Stimulated activated CD8-positive, alpha-beta memory T cell treated with anti-CD3 and anti-CD28 coated beads, Interleukin-2, amount 100 ng/mL, for 1 hour (primary cell): ENCODE measurements at places on chromosomes 5 and 9.

DNA sequence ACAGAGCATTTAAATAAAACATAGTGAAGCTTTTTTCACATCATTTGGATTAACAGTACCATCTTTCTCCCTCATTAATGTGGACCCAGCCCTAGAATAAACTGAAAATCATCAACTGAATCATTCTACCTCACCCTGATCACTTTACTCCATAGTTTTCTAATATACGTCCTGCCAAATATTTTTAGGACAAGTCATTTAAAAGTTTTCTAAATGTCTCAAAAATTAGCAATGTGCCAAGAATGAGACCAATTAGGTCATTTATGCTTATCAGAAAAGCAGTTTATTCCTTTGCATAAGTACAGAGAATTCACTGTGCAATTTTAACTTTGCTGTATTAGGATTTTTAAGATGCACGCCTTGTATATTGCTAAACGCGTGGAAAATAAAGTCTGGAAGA lies 284.4 kb downstream of the PIK3R1 start:
- DNase-seq: no peak

DNA sequence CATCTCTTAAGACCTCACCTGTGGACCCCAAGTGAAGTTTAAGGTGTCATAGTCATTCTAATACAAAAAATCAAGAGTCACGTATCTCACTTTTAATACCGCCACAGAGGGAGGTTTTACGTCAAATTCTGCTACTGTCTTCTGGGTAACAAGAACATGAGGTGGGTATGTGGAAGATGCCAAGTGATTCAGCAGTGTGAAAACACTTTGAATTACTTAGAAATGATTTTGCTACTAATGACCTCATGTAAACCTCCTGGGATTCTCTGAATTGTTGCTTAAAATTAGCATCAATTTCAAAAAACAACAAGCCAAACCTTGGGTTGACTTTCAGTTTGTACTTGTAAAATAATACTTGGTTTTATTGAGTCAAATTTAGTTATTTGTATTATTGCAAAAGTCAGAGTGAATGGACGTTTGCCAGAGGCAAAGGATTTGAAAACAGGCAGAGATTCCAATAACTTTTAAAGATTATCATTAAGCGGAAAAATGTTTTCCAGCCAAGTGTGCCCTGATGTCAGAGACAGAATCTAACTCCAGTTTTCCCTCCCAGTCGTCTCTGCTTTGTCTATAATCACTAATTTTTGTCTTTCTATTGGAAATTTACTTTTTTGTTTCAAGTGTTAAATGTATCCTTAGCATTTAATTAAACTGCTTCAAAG lies 8.8 kb downstream of the DMRT2 start:
- no peak for DNase-seq

GRCh38 chr9:91503673-91504081 lies 80.0 kb upstream of the NFIL3 start:
- DNase-seq: no peak

- DNase-seq: no peak
Measured at GRCh38 chr5:127988146-127988760, 95.3 kb upstream of the SLC12A2 start.

- DNase-seq: no peak
Measured at GRCh38 chr5:52544738-52545137, 243.0 kb upstream of the ITGA1 start.

GRCh38 chr5:122421374-122422079 lies 109.5 kb downstream of the SNCAIP start:
- no peak for DNase-seq

- DNase-seq: no peak
Measured at GRCh38 chr9:90916147-90916734, 114.6 kb downstream of the SYK start.

DNA sequence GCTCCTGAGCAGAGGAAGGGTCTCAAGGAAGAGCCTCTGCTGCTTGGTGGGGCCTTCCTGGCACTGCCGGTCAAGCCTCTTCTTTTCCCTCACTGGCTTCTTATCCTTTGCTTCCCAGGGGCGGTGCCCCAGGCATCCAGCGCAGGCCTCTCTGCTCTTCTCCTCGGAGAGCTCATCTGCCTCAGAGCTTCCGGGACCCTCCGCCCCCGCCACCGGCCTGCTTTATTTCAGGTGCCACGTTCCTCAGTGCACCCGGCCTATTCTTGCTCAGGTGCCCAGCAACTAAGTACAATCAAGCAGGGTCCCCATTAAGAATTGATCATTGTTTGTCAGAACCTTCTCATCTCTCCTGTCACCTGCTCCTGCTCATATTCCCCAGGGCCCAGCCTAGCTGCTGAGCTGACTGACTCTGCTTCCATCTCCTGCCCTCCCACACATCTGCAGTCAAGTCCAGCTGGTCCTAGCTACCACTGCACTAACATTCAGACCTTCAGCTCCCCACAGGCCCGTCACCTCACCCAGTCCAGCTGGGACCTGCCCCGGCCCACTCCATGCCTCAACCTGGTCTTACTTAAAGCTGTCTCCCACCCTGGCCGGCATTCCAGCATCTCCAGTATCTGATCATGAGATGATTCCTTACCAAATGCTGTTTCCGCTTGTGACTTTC lies 114.3 kb upstream of the BOD1 start:
- DNase-seq: no peak

DNA sequence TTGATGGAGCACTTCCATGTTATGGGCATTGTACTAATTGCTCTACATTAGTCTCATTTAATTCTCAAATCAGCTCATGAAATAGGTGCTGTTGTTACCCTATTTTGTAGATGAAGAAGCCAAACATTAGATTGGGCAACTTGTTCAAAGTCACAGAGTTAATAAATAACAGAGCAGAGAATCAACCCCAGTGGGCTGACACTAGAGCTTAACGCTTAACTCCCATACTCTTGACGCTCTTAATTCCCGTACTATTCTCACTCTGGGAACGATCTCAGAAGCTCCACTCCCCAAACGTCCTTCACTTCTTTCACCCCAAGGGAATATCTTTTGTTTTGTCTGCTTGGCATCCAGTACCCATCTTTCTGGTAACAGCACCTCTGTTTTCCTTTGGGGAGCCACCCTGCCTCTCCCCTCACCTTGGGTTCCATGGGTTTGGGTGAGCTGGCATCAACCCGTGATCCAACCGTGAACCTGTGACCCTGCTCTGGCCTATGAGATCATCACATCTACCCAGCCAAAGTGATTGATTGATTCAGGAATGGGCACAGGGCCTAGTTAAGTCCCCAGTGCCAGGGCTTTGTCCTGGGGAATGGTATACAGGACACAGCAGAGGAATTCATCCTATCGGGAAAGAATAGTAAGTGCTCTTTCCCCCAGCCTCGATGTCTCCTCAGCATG lies 169.2 kb downstream of the NR3C1 start:
- no peak for DNase-seq

DNA sequence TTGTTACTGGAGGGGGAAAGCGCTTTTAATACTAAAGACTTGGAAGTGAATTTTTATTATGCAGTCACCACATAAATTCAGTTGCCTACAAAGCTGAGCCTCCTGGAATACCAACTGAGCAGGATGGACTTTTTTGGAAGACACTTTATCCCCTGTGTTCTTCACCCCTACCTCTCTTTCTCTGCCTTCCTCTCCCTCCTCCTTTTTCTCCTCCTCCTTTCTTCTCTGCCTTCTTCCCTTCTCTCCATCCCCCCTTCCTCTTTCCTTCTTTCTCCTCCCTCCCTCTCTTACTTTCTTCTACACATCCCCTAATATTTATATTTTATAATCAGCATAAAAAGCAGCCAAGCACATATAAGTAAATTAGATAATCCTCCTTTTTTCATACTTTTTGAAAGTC lies 39.6 kb downstream of the MAP3K1 start:
- no peak for DNase-seq
